ENCODE measurements at places on chromosomes 2 and 18.

DNA sequence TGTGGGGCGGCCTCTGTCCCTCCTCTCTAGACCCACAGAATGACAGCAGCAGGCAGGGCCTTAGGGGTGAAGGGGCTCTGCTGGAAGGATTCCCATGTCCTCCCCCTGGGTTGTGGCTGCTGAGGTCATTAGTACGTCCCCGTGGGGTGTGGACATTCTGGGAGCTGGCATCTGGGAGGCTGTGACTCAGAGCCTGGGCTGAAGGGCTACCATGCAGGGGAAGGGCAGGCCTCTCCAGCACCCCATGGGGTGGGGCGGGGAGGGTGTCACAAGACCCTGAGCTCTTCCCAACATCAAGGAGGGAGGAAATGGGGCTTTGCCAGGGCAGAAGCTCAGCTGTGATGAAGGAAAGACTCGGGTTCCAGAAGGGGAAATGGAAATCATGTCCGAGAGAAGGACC, 105.8 kb upstream of the SMAD2 start:
- no peak for DNase-seq

GRCh38 chr2:197286805-197287595, 23.6 kb downstream of the ANKRD44 start:
- no peak for DNase-seq

GRCh38 chr2:189933911-189934399, 128.6 kb downstream of the MSTN start:
- DNase-seq: no peak

DNA sequence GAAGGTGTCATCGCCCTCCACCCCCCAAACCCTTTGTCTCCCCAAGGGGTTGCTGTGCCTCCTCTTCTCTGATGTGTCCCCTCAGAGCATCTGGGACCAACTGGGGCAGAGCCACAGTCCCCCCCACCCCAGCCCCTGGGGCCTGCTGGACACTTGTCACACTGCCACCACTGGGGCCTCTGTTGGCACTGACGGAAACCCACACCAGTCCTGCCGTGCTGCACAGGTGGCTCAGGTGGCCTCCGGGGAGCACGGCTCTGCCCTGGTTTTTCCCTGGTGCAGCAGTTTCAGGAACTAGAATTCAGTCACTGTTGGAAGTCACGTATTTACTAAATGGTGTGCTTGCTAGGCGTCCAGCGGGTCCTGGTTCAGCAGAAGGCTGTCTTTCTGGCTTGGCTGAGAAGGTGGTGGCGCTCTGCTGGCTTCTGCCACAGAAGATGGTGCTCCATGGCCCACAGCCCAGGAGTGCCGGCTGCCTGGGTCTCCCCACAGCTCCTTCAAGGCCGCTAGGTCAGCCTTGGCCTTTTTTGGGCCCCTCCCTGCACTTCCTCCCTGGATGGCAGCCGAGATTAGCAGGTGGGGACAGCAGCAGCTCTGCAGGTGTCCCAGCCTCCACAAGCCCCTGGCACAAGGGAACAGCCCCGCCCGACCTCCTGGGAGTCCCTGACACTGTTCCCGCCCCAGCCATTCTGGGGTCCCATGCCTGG, 18.6 kb upstream of the KLHL30 start:
- no peak for DNase-seq

GRCh38 chr2:196442211-196442610, 197.3 kb upstream of the CCDC150 start:
- no peak for DNase-seq

- no peak for DNase-seq
These were observed 59.9 kb downstream of the TNP1 start for GRCh38 chr2:216799873-216800431.

Measured in mesothelial cell of epicardium (in vitro differentiated cells).